Activated T-helper 2 cell treated with anti-CD3 and anti-CD28 coated beads, Interferon-gamma antibody, Interleukin-2, Interleukin-4, amounts not matched to agents 10 μg/mL and 5 μg/mL and 100 μg/mL, durations not matched to agents 14 hours and 24 hours and 36 hours (primary cell): ENCODE measurements at places on chromosomes 11 and 22. TPM values are rescaled to one million over a fixed set of nuclear protein-coding genes. Genes with fewer than 3 reads are reported as not detected.

DNA sequence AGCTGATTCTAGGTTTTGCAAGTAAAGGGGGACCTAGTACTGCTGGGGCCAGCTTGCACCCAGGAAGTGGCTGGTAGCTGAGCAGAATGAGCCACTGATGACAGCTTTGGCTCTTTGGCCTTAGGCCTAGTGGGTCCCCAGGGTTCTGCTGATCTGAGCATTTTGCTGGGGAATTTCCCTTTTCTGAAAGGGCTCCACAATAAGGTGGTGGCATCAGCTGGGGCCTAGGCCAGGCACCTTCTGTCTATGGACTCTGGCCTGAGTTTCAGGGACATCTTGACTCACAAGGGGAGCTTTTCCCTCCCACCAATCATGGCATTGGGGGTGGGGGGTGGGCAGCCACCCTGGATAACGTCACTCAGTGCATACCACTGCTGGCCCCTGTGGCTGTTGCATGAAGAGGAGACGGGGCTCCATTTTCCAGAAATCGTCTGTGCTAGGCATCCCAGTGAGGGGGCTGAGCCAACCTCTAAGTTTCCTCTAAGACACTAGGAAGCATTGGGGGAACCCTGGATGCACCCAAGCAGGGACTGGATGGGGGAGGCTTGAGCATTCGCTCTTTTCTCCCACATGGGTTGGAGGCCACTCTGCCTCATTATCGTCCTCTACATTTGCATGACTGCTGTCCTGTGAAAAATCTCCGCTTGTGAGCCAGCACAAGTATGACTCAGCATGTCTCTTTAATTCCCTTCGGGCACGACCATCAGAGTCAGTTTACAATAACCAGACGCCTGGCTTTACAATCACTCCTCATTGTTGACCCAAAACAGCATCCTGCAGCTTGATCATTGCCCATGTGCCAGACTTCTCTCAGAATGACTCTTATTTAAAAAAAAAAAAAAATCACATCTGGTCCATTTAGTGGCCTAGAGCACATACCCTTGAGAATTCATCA is 145.0 kb upstream of the THY1 start:
- DNase-seq, result no peak

DNA sequence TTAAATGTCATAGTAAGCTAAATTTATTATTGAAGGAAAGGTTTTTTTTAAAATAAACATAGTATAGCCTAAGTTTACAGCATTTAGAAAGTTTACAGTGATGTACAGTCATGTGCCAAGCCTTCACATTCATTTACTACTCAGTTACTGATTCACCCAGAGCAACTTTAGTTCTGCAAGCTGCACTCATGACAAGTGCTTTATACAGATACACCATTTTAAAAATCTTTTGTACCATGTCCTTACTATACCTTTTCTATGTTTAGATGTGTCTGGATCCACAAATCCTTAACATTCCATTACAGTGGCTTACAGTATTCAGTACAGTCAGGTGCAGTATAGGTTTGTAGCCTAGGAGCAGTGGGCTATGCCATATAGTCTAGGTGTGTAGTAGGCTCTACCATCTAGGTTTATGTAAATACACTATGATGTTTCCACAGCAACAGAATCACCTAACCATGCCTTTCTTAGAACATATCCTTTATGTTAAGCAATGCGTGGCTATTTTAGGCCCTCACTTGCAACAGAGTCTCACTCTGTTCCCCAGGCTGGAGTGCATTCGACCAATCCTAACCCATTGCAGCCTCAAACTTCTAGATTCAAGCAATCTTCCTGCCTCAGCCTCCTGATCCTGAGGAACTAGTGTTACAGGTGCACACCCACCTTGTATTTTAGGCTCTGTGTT is 79.5 kb upstream of the SLC25A18 start:
- DNase-seq, result no peak

DNA sequence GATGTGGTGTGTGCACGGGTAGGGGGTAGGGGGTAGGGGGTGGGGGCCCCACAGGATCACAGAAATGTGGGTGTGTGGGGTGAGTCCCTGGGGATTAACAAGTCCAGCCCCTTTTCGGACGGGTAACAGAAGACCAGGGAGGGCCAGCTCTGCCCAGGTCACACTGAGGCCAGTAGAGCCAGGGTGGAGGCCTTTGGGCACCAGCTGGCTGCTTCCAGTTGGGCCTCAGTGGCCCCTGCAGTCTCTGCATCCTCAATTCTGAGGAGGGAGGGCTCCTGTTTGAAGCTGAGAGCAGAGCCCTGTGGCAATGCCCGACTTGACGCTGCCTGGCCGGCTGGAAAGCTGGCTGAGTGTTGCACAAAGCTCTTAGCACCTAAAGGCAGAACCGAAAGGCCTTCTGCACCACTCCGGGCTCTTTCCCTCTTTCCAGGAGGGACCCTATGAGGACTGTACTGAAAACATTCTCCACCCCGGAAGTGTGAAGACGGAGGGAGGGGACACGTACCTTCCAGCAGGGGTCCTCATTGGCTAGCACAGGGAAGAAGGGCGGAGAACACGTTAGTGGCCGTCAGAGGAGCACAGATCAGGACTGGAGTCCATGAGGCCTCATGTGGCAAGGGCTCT is 120.4 kb downstream of the PHF21B start:
- no peak for DNase-seq

DNA sequence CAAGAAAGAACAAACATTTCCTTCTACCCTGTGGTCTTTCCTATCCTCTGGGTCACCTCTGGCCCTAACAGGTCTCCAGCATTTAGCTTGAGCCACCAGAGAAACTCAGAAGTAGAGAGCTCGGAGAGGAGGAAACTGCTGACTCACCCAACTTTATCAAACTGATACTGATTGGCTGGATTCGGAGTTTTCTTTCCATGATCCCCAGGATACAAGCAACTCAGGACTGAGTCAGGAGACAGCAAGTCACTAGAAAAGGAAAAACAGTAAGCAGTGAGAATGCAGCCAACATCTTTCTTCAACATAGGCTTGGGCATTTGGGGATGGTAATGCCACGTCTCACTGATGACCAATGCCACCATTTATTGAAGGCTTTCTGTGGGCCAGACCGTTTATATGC is 32.7 kb downstream of the THOC5 start:
- no peak for DNase-seq

GRCh38 chr11:125971618-125972017 is 25.8 kb downstream of the VSIG10L2 start:
- no peak for DNase-seq

DNA sequence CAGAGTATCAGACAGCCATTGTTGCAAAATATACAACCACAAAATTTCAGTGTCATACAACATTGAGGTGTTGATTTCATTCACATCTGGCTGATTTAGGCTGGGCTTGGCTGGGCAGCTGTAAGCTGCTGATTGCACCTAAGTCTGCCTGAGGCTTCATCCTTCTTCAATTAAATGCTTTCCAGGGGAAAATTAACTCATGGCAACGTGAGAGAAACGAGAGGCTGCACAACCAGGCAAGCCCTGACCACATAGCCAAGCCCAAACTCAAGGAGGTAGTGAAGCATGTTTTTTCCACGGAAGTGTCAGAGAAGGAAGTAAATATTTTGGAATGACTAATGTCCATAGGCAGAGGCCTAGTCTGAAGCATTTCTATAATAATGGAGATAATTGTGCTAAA is 273.8 kb upstream of the ZC3H12C start:
- DNase-seq, result no peak

DNA sequence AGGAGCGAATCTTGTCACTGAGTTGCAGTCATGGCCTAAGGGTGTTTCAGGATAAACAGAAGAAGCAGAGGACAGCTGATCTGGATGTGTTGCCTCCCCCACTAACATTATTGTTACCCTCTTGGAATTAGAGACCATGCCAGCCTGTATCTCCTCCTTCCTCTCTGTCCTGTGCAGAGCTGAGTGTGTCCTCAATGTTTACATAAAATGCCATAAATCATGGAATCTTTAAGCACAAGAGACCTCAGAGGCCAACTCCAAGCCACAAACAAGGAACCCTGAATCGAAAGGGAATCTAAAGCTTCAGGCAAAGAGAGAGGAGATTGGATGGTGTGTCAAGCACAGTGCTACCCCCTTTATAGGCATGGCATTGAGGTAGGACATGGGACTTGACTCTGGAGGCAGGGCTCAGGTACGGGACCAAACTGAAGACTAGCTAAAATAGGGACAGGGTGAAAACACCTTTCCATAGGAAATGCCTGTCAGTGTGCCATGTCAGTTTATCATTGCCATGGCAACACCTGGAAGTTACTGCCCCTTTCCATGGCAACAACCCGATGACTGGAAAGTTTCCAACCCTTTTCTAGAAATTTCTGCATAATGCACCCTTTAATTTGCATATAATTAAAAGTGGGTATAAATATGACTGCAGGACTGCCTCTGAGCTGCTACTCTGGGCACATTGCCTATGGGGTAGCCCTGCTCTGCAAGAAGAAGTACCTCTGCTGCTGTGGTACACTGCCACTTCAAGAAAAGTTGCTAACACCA is 489.7 kb downstream of the MIAT start:
- DNase-seq, result no peak

DNA sequence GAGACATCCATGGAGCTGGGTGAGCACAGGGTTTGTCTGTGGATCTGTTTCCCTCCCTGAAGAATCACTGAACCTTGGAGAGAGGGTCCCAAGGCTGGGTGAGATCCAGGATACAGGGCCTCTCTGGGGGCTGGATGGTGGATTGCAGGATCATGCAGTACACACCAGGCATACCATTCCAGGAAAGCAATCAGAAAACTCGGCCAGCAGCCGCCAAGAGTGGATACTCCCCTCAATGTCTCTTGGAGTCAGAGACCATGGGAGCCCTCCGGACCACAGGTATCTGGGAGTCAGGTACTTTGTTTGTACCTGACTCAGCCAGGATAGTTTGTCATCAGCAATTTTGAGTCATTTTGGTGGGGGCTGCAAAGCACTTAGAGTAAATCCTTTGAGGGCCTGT is 14.6 kb upstream of the SYT13 start:
- no peak for DNase-seq

GRCh38 chr11:87942786-87943185 is 232.5 kb downstream of the RAB38 start:
- DNase-seq, result no peak

DNA sequence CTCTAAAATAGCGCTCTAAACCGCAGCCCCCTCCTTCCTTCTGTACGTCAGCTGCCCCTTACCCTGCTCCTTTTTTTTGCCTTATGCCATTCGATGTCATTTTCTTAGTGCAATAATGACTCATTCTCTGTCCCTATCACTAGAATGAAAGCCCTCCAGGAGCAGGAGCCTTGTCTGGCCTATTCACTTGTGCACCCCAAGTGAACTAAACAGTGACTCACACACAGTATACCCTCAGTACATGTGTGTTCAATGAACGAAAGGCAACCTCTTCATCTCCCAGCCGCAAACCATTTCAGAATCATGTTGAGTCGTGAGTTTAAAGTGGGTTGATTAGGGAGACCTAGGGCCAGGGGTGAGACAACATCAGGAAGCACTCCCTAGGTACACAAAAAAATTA is 50.7 kb upstream of the SPATA19 start:
- no peak for DNase-seq

GRCh38 chr11:9575260-9576240 is 2.1 kb downstream of the WEE1 start:
- no peak for DNase-seq

GRCh38 chr11:130096042-130096441 is 26.3 kb downstream of the APLP2 start:
- DNase-seq, result no peak

DNA sequence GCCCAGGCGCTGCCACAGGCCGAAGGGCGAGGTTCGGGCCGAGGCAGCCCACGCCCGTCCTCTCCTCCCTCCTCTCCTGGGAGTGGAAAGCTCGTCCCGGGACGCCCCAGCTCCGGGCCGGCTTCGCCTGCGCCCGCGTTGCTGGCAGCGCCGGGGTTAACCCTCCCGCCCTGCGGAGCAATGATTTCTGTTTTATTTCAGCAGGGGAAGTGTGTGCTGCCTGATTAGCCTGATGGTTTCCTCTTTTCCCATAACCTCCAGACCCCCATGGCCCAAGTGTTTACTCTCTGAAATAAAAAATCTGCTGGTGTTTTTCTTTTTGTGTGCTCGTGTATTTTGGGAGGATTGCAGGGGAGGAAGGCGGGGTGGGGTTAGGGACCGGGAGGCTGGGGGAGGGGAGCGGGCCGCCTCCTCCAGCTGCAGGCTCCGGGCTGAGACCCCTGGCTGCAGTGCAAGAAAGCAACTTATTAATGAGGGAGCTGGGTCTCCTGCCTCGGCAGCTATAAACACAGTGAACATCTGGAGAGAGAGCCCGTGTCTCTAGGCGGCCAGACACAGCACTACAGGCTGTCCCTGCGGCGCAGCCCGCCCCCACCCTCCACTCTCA is 38.6 kb downstream of the ETS1 start:
- no peak for DNase-seq

- no peak for DNase-seq
Measured at GRCh38 chr11:121672630-121673487, 220.1 kb upstream of the SORL1-AS1 start.

Gene KIRREL3
- total RNA-seq, result not detected in 2 replicates

Gene PATE2
- total RNA-seq, result not detected in 2 replicates

Gene CNTN5
- not detected in 2 replicates for total RNA-seq

Gene PTPN5
- not detected in 2 replicates for total RNA-seq

Gene C11orf52
- total RNA-seq, result not detected in 2 replicates

Gene TMEM132A
- total RNA-seq, result 1.1 and 1.2 TPM in 2 replicates

Gene TPCN2
- 19.1 and 20.0 TPM in 2 replicates for total RNA-seq

Gene CCDC87
- 0.09 and 0.14 TPM in 2 replicates for total RNA-seq
